ENCODE measurements at places on chromosomes 11 and 22.

DNA sequence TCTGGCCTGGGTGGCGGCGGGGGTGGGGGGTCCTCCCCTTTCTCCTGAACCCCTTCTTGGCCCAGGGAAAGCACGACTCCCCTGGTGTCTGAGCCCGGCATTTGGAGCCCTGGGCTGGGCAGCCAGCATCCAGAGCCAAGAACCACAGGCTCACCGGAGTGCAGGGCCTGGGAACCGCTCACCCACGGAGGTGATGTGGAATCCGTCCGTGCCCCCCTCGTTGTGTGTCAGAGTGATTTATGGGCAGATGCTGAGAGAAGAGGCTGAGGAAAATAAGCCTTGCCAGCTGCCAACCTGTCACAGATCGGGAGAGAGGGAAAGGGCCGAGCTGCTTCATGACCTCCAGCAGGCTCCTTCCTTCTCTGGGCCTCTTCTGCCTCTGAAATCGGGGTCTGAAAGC is 33.7 kb downstream of the WNT11 start:
- no peak for DNase-seq

DNA sequence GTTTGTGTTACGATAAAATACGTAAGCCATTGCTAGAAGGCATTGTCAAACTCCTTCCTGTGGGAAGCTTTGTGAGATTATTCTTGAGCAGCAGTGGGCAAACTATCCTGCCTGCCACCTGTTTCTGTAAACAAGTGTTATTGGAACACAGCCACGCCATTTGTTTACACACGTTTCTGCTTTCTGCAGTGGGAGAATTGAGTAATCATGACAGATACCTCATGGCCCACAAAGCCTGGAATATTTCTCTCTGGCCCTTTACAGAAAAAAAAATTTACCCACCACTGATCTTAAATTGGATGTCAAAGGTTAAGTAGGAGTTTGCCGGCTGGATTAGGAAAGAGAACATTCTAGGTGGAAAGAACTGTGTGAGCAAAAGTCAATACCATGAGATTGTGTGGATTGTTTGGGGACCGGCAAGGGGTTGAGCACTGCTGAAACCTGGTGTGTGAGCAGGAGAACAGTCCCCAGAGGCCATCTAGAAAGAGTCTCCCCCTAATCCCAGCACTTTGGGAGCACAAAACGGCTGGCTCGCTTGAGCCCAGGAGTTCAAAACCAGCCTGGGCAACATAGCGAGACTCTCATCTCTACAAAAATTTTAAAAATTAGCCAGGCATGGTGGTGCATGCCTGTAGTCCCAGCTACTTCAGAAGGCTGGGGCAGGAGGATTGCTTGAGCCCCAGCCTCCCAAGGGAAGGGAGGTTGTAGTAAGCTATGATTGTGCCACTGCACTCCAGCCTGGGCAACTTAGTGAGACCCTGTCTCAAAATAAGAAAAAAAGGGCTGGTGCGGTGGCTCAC is 6.0 kb upstream of the PLA2G6 start:
- DNase-seq: no peak

DNA sequence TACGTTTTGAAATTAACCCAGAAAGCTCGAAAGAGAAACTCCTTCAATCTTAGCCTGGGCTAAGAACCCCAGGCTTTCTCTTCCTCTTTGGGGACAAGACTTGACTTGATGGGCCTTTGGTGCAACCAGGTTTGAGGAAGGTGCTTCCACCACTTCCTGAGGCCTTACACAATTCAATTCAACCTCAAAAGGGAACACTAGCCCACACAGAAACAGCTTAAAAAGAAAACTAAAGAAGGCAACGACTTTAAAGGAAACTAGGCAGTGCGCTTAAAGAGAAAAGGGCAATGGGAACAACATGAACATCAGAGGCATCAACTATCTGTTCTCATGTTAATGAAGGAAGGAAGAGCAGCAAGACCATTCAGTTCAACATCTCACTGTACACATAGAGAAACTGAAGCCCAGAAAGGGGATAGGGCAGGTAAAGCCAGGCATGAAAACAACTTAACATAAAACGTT is 24.8 kb downstream of the PAK1 start:
- peak; percentile 69 for DNase-seq

DNA sequence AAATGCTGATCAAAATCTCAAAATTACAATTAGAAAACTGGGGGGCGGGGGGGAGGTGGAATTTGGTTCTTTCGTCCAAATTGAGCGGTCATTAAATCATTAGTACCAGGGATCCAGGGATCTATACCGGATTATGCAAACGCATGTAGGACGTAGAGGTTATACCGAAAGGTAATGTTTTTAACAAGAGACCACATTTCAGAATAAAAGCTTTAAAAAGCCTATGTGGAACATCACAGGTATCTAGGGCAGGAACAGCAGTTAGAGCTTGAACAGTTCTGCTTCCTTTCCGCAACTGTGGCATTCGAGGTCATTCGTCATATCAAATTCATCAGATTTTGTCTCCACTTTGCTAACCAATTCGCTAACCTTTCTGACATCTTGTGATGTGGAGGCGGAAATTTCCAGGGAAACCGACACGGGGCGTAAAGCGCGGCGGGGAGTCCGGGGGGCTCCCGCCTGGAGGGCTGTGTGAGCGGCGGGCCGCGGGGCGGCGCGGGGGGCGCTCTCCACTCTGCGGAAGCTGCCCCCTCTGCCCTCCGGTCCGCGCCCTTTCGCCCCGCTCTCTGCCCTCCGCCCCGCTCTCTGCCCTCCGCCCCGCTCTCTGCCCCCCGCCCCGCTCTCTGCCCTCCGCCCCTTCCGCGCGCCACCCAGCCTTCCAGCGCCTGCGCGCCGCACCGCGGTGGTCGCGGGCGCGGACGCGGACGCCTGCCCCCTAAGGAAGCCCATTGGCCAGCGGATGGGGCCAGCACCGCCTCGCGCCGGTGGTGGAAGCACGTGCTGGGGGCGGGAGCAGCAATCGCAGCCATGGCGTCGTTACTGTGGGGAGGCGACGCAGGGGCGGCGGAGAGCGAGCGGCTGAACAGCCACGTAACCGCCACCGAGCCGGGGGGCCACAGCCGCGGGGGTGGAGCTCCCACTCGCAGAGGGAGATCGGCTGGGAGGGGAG is at the start of gene DDX25:
DDX25 (plus strand) TSS at position 798 of the 949 bp plus-strand sequence; CDS start at position 808, 10 bp downstream.
- no peak for DNase-seq

DNA sequence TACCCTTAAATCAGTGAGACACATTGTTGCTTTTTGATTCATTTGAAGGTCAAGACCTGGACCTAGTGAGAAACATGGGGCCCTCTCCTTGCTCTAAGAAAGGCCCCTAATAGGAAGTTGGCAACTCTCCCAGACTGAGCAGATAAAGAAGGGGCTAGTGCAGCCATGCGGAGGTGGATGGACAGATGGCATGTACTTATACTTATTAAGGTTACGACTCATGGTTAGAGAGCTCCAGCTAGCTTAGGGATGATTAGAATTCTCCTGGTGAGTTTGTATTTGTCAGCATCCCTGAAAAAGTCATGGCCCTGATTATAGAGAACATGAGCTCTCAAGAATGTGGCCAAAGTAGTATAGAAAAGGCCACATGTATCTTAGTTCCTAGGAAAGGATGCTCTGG is 112.1 kb upstream of the BDNF start:
- DNase-seq: no peak

GRCh38 chr11:113833151-113833550 is 42.2 kb downstream of the USP28 start:
- DNase-seq: no peak

GRCh38 chr11:20111871-20112270 is 48.4 kb downstream of the DBX1 start:
- no peak for DNase-seq

- no peak for DNase-seq
Measured at GRCh38 chr11:74791333-74792100, 42.9 kb downstream of the RNF169 start.

DNA sequence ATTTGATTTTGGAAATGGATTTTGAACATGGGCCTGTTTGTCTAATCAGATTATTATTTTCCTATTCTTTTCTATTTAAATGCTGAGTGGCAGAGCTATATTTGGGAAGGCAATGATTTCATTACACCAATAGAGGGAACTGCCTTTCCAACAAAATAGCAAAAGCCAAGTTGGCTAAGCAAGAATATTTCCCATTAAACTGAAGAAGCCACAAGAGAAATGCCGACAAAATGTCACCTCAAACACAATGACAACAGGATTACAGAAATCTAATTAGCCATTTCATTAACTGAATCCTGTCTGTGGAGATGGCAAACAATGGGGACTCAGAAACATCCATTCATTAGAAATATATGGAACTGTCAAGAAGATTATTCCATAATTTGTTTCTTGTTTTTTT is 1593.1 kb upstream of the RAG2 start:
- no peak for DNase-seq
